ENCODE measurements at places on chromosomes 13 and 19.

GRCh38 chr19:17560205-17560595 lies 4.8 kb downstream of the COLGALT1 start:
- DNase-seq, result peak; percentile 35

DNA sequence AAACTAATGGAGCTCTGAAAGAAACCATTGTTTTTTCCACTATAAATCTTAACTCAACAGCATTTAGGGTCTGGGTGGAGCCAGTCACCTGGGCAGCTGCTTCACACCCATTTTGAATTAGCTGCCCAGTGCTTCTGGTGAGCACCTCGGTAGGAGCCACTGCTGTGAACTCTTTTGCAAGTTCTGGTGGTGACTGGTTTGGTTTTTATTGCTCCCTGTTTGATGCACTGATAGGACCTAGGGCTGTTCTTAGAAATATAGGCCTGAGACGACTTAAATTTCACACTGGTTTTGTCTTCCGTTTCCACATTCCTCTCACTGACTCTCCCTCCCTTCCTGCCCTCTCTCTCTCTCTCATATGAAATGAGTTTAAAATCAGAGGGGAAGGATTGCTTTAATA lies 103.9 kb downstream of the GGACT start:
- DNase-seq, result no peak

DNA sequence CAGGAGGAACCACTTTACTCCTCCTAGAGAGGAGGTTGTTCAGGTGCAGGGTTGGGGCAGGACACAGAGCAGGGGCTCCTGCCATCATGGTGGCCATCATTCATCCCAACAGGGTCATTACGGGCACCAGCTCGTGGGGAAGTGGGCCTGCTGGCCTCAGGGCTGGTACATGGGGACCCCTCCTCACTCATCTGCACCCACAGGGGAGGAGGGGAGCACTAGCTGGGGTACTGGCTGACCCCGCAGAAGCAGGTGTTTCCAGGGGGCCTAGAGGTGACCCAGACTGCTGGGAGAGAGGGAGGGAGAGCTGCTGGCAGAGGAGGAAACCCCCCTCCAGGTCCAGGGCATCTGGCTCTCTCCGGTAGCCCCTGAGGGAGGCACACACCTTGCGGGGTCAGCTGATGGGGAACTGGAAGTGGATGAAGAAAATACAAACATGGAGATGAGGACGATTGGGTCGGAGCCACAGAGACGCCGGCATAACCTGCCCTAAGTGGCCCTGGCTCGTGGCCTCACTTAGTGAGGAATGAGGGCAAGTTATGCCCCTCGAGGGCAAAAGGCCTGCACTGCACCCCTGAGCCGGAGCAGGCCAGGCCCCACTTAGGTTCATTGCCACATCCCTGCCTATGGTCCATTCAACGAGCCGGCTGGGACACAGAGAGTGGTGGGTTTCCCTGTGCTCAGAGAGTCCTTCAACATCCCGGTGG lies 76.2 kb downstream of the SOX1 start:
- no peak for DNase-seq

DNA sequence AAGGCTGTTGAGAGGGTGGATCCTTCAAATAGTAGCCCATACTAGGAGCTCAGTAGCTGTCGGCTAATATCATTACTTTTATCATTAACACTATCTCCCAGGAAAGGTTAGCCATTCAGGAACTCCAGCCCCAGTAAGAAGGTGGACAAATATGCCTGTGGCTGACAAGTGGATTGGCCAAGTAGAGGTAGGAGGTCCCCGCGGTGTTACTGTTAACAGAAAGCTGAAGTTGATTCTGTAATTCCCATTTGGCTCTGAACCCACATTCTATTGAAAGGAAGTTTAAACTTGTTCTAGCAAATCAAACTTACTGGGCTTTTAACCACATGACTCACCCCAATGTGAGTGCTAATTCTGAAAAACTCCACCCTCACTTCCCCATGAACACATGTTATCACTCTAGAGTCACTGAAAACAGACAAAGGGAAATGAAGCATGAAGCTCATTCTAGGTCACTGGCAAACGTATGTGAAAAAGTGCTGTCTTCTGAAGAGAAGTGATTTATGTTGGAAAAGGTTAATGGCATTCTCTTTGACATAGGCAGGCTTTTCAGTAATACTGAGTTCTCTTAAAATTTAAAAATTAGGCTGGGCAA lies 273.5 kb downstream of the FGF14 start:
- peak; percentile 3 for DNase-seq

DNA sequence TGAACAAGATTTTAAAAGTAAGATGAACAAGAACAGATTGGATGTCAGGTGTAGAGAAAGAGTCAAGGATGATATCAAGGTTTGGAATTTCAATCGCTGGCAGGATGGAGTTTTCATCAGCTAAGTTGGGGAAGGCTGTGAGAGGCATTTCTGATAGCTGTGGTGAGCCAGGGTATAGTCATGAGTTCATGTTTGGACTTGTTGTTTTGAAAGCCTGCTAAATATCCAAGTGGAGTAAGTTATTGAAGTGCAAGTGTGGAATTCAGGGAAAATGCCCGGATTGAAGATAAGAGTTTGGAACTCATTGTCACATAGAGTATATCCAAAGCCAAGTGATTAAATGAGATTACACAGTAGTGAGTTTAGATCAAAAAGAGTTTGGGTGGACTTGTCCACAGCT lies 11.0 kb upstream of the EPSTI1 start:
- no peak for DNase-seq

GRCh38 chr13:21733475-21734263 lies 62.8 kb downstream of the FGF9 start:
- no peak for DNase-seq

GRCh38 chr19:38425810-38426466 lies at the start of gene RASGRP4:
Gene RASGRP4 (minus strand): TSS chr19:38426219. CDS start chr19:38426091, 128 bp downstream.
- no peak for DNase-seq

DNA sequence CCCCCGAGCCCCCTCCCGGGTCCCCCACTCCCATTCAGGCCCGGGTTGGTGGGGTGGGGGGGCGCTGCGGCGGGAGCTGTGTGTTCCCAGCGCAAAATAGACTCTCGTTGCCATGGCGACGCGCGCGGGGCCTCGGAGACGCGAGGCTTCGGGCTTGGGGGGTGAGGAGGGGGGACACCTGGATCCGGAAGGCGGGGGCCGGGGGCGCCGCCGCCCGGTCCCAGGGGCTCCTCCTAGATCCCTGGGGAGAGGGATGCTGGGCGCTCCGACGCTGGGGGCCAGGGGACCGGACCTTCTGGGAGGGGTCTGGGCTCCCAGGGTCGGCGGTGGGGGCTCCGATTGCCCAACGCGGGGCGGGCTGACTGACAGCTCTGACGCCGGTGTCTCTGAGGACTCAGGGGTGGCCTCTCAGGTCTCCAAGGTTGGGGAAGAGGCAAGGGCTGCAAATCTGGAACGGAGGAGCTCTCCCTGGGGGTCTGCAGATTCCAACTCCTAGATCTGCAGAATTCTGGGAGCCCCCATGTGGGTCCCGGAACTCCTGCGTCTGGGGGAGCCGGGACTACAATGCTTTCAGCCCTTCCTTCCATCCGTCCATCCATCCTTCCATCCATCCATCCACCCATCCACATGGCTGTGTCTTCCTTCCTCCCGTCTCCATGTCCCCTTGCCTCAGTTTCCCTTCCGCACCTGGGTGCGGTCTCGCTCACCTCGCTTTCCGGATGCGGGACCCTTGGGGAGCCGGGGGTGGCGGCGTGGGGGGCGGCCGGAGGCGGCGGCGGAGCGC lies 9.1 kb upstream of the SHISA7 start:
- DNase-seq, result no peak

GRCh38 chr13:99425485-99426341 lies 75.6 kb upstream of the TM9SF2 start:
- DNase-seq, result no peak

DNA sequence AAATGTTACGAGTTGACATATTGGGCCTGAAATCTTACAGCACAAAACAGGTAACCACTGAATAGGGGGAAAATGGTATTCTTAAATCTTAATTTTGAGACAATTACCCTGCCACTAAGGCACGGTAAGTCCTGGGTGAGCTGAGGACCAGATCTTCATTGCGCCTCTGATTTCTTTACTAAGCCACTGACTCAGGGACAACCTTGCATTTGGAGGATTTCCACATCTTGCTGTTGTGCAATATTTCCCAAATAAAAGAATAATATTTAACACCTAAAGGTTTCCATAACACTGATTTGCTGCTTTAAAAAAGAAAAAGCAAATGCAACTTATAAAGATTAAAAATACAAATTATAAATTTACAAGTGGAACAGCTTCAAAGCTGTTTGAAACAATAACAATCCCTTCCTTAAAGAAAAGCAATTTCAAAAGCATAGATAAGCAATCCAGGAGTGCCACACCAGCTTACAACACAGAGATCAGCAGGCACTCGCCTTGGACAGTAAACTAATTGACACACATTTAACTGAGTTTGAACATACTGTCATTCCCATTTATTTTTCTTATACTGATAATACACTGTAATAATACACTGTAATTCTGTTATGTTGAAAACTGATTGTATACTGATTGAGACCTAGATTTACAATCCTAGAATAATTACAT lies 79.6 kb upstream of the DOCK9 start:
- no peak for DNase-seq

DNA sequence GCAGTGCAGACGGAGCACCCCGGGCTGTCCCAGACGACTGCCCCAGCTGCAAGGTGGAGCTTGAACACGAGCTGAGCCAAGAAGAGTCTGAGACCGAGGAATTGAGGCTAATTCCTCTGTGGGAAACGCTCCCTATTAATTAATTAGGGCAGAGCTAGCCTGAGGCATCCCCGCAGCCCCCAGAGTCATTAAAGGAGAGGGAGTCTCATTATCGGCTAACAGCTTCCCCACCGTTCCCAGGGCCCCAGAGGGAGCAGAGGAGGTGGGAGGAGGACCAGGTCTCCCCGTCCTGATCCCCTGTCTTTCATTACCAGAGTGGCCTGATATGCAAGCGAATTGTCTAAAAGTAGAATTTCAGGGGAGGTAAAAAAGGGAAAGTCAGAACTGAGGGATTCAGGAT lies 13.1 kb upstream of the SLC1A6 start:
- DNase-seq, result no peak

- DNase-seq, result no peak
Observed at GRCh38 chr13:99459099-99459850, 42.0 kb upstream of the TM9SF2 start.

- no peak for DNase-seq
Observed at GRCh38 chr13:26468265-26468801, 89.2 kb upstream of the WASF3 start.

- DNase-seq, result no peak
Observed at GRCh38 chr19:10000171-10000826, 10.0 kb downstream of the COL5A3 start.

DNA sequence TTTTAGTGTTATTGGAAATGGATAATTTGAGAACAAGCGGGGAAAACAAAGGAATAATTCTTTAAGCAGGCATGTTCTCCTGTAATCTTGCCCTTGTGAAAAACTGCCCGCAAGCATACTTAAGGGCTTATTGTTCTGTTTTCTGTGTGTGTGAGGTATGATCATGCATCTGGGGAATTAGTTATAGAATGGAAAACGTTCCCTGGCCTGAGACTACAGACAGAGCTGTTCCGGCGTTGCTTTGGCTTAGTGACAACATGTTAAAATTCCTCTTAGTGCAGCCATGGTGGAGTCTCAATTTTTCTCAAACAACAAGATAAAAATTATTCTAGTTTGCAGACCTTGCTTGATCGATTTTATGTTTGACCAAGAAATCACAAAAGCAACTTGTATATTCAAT lies 560.2 kb upstream of the SPRY2 start:
- no peak for DNase-seq

DNA sequence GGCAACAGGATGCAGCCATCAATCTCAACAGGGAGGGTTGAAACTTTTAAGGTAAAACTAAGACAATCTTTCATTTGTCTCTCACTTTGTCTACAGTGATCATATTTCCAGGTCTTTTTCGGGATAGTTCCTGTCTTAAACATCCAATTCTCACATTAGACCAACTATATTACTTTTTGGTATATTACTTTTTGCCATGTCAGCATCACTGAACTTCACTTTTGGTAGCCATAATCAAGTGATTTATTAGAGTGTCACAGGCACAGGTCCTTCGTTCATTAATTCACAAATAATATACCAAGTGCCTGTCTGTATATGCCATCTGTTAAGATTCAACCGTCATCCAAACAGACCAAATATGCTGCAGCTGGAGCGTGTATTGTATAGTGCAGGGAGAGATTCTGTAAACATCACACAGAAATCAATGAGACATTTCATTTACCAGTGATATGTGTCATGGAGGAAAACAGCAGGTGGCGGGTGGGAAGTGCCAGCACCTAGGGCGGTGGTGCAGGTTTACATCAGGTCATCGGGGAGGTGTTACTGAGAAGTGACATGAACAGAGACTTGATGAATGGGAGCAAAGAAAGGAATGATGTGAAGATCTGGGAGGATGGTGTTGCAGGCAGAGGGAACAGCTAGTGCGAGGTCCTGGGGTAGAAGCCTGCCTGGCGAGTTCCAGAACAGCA lies 24.9 kb downstream of the ARHGEF7 start:
- no peak for DNase-seq

DNA sequence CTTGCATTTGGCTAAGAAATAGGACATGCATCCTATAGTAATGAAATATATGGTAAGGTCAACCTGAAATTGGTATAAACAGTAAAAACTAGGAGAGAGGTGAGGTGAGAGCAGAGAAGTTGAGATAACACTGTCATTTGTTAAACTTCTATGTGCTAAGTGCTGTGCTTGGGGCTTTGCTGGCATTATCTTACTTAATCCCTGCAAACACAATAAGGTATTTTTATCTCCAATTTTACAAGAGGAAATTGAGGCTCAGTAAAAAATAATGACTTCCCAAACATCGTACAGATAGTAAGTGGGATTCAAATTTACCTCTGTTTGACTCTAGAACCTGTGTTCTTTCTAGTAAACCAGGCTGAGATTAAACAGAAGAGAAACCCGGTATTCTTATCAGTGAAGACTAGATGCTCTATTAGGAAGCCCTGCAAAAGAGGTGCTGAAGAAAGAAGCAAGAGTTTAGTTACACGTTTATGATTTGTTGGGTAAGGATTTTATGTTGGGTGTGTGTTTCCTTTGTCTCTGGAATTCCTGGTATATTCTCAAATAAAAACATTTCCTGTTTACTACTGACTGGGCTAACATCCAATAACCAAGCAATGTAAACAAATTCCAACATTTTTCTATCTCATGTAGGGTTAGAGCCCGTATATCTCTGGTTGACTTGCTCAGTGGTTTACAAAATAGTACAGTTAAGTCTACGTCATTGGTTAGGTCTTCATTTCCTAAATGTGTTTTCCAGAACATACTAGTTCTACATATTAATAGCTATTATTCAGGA lies 137.3 kb upstream of the FNDC3A start:
- DNase-seq, result peak; percentile 16

DNA sequence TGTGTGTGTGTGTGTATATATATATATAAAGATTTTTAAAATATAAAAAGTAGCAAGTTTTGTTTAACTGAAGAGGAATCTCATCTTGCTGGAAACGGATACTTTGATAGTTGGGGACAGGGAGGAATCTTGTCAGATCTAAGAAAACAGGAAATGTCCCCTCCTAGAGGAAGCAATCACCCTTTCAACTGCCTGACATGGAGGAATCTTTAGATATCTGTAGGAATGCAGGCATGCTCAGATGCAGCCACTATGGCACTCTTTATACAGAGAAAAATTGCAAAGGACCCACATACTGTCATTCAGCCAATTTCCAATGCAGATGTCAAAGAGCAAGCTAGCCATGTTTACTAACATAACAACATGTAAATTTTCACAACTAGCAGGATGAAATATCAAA lies 38.8 kb downstream of the ZNF611 start:
- no peak for DNase-seq

All from fibroblast of skin of left quadriceps (primary cell).